Endodermal cell (in vitro differentiated cells): ENCODE measurements at places on chromosomes 12 and 14. TPM values are rescaled to one million over a fixed set of nuclear protein-coding genes. Genes with fewer than 3 reads are reported as not detected.

- DNase-seq = no peak
These were observed 33.4 kb downstream of the PKP2 start for GRCh38 chr12:32863128-32863527.

GRCh38 chr12:124757329-124757728 is 106.3 kb downstream of the SCARB1 start:
- no peak for DNase-seq

- DNase-seq = no peak
These were observed 1.8 kb upstream of the EVL start for GRCh38 chr14:100063314-100063941.

DNA sequence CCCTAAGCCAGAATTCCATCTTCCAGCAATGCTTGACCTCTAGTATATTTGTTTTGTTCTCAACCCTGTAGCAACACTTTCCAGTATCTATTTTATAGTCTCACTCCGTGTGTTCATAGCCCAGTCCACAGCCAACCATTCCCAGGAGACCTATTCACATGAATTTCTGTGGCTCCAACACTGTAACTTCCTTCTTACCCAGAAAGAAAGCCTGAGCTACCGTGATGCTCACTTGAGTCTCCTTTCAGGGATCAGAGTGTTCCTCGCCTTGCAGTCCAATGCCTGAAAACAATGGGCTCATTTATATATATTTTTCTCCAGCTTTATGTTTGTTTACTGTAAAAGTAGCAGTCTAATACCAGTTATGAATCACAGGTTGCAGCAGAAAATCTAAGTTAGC is 645.0 kb upstream of the NOVA1 start:
- DNase-seq = no peak

DNA sequence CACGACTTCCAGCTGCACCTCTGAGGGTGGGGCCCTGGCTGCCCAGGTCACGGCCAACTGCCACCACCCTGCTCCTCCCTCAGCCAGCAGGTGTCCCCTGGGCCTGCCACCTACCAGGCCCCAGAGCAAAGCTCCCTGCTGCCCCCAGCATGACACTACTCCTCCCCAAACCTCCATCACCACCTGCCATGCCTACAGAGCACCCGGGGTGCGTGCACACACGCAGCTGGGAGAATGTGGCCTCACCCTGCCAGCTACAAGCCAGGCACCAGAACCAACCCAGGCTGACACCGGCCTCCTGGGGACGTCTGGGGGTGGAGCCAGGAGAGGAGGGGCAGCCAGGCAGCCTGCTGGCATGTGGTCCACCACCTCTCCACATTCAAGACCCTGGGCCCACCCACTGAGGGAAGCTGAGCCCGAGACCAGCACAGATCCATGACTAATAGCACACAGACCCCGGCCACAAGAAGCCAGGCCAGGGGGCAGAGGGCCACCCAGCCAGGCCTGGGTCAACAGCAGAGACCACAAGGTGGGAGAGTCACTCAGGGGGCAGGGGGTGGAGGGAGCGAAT is 3.4 kb downstream of the JAG2 start:
- DNase-seq = no peak

DNA sequence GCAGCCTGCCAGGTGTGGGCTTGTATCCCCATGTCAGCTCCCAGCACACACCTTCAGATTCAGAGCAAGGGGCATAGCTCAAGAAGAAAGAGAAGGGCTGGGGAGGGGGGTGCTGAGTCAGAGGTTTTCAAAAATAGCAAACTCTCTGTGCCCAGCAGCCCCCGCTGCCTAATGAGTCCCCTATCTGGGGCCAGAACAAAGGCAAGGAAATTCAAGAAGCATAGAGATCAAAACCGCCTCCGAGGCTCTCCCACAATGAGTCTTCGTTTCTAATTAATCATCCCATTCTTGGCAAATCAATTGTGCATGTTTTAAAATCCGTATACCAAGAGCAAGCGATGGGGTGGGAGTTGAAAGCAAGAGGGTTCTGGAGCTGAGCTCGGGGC is 19.5 kb upstream of the CMKLR1 start:
- no peak for DNase-seq

GRCh38 chr12:12098691-12099015 is 27.9 kb downstream of the BCL2L14 start:
- no peak for DNase-seq

- DNase-seq = peak; percentile 49
These were observed 39.8 kb downstream of the ELK3 start for GRCh38 chr12:96233939-96234461.

Gene MYO1A
- 0.77 to 1.4 TPM (median 0.96 TPM) in 3 replicates for total RNA-seq

Gene NID2
- total RNA-seq = 1.5 to 2.9 TPM (median 2.9 TPM) in 3 replicates

Gene OASL
- total RNA-seq = not detected in 2 replicates

Gene SLC7A7
- total RNA-seq = 7.4 to 16.7 TPM (median 14.3 TPM) in 3 replicates
